ENCODE measurements at places on chromosomes 11 and 22.

DNA sequence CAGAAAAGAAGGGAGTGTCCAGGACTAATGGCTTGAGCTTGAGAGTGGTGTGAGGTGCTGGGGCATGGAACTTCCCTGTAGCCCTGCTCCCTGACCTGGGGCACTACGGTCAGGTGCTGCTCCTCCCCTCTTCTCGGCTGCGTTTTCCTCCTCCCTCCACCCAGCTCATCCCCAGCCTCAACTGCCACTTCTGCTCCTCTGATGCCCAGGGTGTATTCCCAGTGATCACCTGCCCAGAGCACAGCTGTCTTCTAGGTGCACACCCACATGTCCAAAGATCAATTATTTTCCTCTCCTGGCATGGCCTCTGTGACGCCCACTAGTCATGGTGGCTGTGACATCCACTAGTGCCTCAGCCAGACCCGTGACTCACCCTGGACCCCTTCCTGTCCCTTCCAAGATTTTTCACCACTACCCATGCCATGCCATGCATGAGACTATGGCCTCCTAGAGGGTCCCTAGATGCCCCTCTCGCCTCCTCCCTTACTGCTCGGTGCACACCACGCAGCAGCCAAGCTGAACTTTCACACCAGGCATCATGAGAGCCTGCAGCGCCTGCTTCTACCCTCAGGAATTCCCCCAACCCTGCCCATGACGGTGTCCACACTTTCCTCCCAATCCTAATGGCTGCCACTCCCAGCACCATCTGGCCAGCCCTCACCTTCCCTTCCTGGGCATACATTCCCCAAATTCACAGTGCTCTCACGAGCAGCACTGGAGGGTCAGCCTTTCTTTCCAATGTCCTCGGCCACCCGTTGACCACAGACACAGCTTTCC, 1.9 kb downstream of the P2RX6 start:
- DNase-seq = no peak

- DNase-seq = no peak
Measured at GRCh38 chr11:2215230-2215560, 43.6 kb upstream of the TH start.

GRCh38 chr11:123148965-123149364, 46.1 kb downstream of the CLMP start:
- no peak for DNase-seq

DNA sequence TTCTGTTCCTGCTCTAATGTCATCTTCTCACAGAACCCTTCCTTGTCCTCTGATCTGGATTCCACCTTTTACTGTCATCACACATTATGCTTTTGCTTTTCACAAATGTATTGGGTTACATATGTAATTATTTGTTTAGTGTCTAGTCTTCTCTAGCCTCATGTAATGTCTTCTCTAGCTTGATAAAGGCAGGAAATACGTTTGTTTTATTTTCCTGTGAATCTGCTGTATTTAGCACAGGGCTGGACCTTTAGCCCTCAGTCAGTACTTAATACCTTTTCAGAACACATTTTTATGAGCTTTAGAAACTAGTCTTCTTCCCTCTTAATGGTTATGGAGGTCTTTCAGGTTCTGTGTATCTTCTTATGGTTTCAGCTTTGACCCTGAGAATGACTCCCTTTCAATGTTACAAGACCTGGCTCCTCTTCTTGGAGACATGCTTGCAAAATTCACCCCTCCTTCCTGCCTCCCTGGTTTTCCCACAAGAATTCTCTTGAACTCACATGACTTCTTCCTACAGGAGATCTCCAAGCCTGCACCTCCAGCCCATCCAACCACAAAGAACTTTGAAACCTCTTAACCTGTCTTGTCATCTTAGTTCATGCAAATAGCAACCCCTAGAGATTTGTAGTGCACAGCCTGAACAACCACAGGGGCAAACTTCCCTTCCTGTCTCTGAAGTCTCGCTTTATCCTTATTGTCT, 132.7 kb upstream of the DDI1 start:
- DNase-seq = no peak

DNA sequence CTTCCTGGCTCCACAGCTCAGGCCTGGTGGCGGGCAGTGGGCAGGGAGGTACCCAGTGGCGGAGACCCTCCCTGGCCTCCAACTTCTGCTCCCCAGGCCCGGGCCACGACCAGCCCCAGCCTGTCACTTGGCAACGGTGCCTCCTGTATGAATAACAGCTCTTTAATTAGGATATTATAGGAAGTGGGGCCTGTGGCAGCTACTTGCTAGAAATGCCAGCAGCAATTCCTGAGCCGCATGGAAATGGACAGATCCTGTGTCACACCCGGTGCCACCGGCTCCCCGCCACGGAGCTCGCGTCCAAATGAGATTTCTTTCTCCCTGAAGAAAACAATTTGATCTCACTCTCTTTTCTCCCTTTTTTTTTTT, 104.5 kb downstream of the CHST1 start:
- no peak for DNase-seq

DNA sequence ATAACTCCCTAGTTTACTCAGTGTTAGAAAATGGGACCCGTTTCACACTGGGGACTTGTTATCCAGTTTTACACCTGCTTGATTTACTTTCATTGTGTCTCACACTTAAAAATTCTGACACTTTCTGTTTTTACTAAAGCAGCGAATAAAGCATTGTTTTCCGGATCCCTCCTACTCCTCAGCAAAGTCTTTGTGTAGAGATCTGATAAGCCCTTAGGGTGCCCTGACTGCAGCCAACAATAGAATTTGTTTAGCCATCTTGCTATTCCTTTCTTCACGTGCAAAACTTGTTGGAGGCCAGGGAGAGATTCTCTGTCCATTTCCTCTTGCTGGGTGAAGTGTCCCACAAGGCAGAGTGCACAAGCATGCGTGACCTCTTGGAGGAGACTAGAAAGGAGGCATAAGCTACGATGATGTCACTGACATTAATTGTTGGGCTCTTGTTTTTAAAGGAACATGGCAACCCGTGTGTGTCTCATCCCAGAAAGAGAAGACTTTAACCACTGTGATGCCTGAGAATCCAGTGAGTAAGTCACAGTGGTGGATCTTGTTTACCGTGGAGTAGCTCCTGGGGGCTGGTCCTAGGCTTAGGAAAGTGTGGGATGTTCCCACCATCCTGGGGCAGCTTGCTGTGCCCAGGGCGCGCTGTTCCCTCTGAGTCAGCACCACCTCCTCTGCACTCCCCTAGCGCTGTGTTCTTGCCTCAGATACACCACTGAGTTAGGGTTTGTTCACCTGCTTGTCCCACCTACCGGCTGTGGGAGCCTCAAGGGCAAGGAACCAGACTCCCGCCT, 27.7 kb downstream of the MICAL2 start:
- no peak for DNase-seq

GRCh38 chr22:28075358-28075981, 156.4 kb upstream of the PITPNB start:
- DNase-seq = peak; percentile 24

DNA sequence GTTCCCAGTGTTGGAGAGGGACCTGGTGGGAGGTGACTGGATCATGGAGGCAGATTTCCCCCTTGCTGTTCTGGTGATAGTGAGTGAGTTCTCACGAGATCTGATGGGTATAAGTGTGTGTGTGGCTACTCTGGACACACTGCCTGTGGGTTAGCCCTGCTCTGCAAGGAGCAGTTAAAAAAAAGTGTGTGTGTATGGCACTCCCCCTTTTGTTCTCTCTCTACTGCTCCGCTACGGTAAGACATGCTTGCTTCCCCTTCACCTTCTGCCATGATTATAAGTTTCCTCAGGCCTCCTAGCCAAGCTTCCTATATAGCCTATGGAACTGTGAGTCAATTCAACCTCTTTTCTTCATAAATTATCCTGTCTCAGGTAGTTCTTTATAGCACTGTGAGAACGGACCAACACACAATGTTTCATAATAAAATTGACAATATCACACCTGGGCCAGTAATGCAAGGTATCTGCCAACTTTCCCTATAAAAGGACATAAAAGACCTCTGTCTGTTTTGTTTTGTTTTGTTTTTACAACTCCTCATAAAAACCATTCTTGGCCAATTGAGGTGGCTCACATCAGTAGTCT, 20.2 kb downstream of the CLTCL1 start:
- no peak for DNase-seq

DNA sequence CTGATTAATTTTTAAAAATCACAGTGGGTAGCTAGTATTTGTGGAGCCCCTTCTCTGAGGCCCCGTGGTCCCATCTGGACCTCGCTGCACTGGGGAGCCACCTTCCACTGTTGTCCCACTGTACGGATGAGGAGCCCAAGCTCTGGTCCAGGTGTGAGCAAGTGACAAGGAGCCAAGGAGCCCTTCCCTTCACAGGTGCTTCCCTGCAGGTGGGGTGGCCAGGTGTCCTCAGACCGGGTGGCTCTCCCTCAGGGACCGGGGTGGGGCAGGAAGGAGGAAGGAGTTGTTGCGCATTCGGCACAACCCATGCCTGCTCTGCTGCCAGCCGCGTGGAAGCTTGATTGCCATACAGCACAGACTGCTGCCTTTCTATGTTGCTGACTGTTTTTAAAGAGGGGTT, 10.4 kb upstream of the SEPTIN5 start:
- DNase-seq = no peak

- no peak for DNase-seq
Measured at GRCh38 chr11:93704237-93704636, 37.1 kb downstream of the TAF1D start.

DNA sequence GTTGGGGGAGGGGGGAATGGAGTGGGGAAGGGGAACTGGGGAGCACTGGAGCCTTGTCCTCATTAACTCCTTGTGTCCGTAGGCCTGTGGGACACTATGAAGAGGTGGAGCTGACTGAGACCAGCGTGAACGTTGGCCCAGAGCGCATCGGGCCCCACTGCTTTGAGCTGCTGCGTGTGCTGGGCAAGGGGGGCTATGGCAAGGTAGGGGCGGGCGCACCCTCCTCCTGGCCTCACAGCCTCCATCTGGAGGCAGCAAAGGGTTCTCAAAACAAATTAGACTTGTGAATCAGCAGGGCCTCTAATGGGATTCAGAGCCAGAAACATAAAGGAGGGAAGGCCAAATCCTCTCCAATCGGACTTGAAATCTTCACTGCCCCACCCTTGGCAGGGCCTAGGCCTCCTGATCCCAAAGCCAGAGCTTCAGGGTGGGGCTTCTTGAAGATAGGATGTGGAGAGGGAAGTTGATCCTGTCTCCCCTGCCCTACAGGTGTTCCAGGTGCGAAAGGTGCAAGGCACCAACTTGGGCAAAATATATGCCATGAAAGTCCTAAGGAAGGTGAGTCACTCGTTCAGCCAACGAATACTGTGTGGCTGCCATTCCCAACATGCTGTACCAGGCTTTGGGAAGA, 859 bp downstream of the RPS6KB2 start:
- DNase-seq = no peak

DNA sequence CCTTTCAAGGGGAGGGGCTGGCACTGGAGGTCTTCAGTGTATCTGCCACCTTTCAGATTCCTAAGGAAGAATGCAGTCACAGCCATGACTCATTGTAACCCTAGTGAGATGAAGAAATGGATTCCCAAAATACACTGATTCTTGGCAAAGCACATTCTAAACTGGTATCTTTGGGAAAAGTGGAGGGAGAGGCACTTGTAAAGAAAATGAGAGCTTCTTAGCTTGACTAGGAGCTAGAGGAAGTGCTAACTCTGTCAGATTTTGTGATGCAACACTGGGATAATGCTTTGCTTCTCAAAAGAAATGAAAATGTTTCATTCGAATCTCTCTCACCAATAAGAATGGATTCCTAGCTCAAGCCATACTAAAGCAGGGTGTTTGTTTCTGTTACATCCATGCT, 14.3 kb downstream of the NRIP3 start:
- DNase-seq = no peak

- no peak for DNase-seq
Measured at GRCh38 chr22:29065468-29066190, 4.0 kb upstream of the C22orf31 start.

GRCh38 chr11:31254415-31254814, 115.1 kb downstream of the DCDC1 start:
- no peak for DNase-seq

DNA sequence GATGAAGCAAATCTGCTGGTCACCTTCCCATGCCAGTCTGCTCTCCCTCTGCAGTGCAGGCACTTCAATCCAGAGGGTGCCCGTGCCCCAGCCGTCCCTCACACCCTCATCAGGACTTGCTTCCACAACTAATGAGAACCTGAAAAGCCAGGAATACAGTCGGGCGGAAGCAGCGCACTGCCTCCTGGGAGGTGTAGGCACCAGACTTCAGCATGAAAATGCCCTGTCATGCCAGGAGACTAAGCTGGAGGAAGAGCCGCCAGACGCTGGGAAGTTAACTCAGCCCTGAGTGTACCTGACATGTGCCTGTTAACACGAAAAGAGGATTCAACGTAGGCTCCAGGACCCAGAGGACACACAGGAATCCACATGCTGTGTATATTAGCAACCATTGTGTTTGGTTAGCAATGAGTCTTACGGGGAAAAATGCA, 40.1 kb upstream of the FLI1 start:
- no peak for DNase-seq

DNA sequence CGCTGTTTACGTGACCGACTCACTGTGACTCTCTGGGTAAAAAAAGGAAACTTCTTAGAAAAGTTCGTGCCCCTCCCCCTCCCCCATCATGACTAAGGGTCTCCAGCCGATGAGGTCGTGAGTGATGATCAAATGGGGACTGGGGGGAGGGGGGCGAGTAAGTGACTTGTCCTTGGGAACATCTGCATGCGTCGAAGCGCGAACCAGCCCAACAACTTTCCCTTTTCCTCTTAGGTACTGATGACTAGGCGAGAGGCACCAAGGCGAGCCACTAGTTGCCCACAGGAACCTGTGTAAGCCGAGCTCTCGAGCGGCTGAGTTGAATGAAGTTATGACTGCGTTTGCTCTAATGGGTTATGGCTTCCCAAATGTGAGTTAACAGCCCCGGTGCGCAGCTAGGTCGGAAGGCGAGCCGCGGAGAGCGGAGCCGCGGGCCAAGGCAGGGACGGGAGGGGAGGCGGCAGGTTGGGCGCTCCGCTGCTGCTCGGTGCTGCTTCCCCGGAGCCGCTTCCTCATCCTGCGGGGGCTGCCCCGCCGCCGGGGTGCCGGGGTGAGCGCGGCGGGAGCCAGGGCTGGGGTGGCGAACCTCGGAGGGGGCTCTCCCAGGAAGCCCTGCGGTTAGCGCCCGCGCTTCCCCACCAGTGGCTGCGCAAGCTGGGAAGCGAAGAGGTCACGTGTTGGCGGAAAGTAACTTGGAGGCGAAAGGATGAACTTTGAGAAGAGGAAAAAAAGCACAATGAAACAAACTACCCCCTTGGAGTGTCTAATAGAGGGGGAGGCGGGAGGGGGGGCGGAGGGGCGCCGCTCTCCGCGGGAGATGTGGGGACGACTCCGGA, 22.1 kb upstream of the BDNF start:
- DNase-seq = no peak

DNA sequence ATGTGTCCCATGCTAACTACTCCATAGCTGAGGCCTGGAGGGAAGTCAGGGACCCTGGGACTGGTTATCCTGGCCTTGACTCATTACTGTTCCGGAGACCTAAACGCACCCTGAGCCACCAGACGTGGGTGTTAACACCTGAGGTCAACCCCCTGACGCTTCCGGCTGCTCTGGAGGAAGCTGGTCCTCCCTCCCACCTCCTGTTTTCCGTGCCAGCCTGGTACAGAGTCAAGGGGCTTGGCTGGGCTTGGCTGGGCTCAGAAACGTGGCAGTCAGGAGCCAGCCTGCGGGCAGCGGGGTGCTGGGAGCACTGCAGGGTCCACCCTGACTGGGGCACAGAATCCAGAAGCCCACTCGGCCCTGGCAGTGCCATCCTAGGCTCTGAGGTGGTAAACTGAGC, 2.6 kb downstream of the TMPRSS4 start:
- no peak for DNase-seq

GRCh38 chr11:93279851-93280347, 50.6 kb upstream of the DEUP1 start:
- DNase-seq = peak; percentile 31

- DNase-seq = no peak
Measured at GRCh38 chr22:50456466-50457234, 18.2 kb downstream of the SBF1 start.
